ENCODE measurements at places on chromosomes 4 and X. TPM values are rescaled to one million over a fixed set of nuclear protein-coding genes. Genes with fewer than 3 reads are reported as not detected.

Gene PAK3
- 0.02 TPM for total RNA-seq

Gene DDX53
- total RNA-seq, result not detected

Gene POF1B
- total RNA-seq, result 3.0 TPM

Gene SHOX
- total RNA-seq, result 0.02 TPM

Gene GPRASP2
- total RNA-seq, result 4.8 TPM

Gene UGT2B15
- 0.14 TPM for total RNA-seq

Gene CFAP99
- total RNA-seq, result 0.13 TPM

Gene BMPR1B
- 6.0 TPM for total RNA-seq

Gene PABPC5
- total RNA-seq, result not detected

Gene CENPI
- total RNA-seq, result 15.7 TPM

Gene GAGE12D
- not detected for total RNA-seq

Gene CCNB3
- 0.95 TPM for total RNA-seq

Gene SPCS3
- 34.5 TPM for total RNA-seq

Gene NUP62CL
- 16.8 TPM for total RNA-seq

All from A549 treated with dexamethasone at 1 μM for 4 hours (cell line).